ENCODE measurements at places on chromosomes 3 and 15.

DNA sequence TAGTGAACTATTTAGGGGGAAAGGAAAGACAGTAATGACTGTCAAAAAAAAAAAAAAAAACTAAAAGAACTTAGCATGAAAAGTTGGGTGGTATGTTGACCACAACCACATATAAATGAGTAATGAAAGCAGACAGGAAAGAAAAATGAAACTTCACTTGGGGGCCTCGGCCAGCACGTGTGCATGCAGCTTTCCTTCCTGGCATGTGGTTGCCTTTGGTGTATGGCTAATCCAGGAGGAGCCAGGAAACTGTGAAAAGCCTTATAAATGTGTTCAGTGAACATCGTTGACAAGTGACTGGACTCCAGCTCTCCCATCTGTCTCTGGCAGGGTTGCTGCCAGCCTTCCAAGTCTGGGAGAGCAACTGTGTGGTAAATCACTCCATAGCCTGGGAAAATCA lies 195.1 kb downstream of the DTWD1 start:
- DNase-seq = no peak

DNA sequence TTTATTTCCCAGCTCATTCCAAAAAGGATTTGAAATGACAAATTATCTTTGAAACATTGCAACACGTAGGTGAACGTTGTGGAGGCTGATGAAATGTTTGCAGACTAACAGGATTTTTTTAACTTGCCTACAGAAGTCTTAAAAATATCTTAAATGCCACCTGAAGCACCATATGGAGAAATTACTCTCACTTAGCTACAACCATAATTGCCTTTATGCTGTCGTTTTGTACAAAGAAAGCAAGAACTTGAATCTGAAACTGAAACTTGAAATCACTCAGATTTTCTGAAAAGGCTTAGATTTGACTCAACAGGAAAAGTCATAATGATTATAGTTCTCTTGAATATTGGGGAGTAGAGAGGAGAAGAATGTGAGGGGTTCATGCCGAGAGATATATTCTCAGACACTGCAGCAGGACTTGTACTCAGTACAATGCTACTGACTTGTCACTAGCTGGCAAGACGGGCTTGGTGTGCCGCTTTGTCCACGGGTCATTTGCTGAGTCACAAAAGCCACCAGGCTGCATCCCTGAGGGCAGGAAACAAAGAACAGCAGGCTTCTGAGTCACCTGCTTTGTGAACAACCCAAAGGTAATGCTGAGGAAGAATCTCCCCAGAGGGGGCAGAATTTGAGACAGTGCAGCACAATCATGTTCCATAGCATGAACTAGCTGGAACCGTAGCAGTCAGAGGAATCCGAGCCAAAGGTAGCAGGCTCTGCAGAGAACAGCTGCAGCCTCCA lies 7.1 kb upstream of the FMN1 start:
- no peak for DNase-seq

DNA sequence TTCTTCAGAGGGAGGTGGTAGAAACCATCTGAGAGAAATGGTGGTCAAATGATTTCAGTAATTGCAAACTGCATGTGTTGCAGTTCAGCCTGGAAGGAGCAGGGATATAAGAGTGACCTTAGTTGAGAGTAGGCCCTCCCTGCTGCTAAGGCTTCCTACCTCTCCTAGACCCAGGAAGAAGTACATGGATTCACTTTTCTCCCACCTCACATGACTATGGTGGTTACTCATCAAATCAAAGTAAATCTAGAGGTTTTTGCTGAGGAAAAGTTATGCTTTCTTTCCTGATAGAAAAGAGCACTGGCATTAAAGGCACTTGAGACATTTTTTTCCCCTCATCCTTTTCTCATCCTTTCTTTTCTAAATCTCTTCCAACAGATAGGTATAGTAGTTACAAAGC lies 43.2 kb upstream of the LEKR1 start:
- DNase-seq = no peak

GRCh38 chr3:150238048-150238802 lies 169.9 kb upstream of the TSC22D2 start:
- no peak for DNase-seq

DNA sequence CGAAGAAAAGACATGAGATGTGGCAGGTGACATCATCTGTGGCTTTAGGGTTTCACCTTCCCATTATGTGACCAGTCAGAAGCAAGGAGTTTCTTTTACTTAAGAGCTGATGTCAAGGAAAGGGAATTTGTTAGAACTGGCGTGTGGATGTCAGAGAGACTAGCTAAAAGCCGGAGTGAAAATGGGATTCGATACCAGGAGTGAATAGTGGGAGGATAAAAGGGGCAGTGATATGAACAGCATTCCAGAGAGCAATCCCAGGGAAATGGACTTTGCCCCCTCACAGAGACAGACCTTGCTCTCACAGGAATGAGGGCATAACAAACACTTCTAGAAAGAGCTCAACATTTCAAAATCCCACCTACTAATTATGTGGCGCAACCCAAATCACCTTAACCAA lies 5.9 kb upstream of the FMN1 start:
- DNase-seq = no peak

DNA sequence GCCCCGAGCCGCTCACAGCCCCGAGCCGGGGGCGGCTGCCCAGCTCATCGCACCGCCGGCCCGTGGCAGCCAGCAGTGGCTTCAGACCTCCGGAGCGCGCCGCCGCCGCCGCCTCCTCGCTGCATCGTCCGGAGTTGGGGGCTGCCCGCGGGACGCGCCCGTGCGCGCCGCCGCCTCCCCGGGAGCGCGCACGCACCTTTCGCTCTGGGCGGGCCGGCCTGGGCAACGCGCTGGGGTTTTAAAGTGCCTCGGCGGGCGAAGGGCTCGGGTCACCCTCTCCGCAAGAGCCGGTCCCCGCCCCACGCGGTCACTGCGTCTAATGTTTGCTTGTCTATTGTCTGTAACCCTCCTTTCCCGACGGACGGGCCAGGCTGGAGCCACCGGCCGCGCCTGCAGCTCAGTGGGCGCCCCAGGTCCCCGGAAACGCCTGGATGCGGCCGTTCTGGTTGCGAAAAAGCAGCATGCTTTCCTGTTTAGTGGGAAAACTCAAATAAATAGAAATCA lies at the start of gene RYK:
Gene RYK (minus strand): TSS at position 143 of the 504 bp plus-strand sequence. CDS start 205 bp downstream, outside the sequence.
- peak; percentile 47 for DNase-seq
